ENCODE measurements at places on chromosomes 16 and 17.

DNA sequence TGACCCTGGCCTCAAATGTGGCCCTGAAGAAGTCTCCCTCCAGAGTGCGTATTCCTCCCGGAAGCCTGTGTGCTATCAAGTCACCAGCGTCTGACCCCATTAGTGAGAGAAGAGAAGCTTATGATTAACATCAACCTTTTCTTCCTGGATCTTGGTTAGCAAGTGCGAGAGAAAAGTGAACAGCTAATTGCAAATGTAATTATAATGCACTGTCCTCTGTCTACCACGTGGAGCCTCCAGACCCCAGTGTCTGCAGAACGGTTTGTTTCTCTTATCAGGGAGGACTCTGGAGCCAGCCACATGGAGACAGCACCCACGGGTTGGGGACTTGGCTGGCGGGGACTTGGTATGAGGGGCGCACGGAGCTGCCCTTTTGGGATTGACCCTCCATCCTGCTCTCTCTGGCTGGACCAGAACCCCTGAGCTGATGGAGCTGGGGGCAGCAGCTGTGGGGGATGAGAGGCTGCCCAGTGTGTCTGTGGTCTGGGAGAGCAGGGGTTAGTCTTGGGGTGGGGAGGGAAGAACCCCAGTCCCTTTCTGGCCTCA, 5.7 kb upstream of the TAC4 start:
- DNase-seq = no peak

DNA sequence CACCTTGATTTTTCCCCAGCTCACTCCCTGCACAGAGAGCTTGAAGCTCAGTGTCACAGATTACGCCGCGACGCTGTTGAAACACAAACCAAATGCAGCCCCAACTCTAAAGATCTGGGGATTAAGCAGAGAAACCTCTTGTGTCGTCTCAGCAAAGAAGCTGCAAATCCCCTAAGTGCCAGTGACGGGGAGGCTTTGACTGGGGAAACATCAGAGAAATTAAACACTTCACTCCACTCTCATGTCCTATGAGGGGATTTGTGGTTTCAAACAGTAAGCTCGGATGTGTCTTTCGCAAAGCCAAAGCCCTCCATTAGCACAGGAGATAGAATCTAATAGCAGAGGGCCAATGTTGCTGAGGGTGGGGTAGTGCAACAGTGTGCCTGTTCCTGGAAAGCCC, 233.7 kb downstream of the HS3ST4 start:
- DNase-seq = no peak

GRCh38 chr17:7313890-7314718, 1.1 kb downstream of the GPS2 start:
- DNase-seq = no peak

DNA sequence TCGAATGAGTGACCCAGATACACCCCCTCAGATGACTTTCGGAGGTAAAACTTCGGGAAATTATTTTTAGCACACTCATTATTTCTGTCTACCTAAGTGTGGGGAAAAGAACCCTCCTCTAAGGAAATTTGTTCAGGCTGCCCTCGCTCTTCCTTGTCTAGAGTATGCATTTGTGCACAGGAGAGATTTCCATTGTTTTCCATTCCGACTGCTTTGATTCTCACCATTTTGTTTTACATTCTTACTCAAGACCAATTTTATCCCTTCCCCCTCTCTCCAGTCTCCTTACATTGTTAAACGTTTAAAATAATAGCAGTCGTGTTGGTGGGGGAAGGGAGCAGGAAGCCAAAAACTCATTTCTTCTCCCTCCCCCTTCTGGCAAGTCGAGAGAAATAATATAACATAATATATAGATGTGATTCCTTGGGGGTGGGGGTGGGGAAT, 1.5 kb upstream of the CHD3 start:
- no peak for DNase-seq

GRCh38 chr17:40647624-40648383, at the start of gene SMARCE1:
Gene SMARCE1, minus strand, starts transcription at chr17:40647818. Its CDS starts 2,016 bp downstream, at chr17:40645802.
- peak; percentile 89 for DNase-seq

DNA sequence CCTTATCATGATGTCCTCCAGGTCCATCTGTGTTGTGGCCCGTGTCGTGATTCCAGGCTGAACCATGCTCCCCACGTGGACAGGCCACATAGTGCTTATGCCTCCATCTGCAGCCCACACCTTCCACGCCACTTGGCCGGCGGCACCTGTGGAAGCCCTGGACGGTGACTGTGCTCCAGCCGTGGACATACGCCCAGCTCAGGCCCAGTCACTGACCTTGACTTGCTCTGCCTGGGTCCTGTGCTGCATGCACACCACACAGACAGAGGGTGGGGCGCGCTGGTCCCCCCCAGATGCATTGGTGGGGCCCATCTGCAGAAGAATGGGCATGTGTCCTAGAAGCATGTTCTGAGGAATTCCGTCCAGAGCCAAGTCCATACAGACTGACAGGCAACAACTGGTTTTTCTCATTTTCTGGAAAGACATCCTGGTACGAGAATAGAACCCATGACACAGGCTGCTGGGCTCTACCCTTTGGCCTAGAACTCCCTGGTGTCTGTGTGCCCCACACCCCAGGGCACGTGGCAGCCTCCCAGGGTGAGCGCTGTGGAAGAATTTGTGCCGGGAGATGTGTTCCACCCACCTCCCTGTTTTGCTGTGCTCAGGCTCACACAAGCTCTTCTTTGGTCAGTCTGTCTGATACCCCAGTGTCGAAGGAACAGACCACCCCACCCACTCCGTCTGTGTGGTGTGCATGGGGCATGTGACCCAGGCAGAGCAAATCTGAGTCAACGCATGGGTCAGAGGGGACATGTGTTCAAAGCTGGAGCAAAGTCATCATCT, 39.5 kb downstream of the GPT2 start:
- DNase-seq = no peak

DNA sequence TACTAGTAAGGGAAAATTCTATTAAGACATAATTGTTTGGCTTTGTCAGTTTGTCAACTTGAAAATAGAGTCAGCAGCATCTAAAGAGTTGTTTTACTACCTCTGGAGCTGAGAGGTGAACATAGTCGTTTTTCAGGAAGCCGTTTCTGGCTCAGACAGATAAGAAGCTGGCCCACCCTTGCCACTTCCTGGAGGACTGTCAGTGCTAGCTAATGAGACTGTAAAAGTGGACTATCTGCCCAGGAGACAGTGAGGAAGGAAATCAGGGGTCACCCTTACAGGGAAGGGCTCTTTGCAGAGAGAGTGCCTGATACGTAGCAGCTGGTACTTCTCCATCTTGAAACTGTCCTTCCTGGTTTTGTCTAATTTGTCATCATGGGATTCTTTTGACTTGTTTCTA, 328.7 kb downstream of the WWOX start:
- DNase-seq = peak; percentile 3

- DNase-seq = no peak
These were observed 35.2 kb downstream of the KIAA0513 start for GRCh38 chr16:85062845-85063244.

GRCh38 chr16:12917653-12918052, 16.3 kb downstream of the SHISA9 start:
- no peak for DNase-seq

GRCh38 chr16:3716831-3717234, 491 bp downstream of the TRAP1 start:
- DNase-seq = no peak

DNA sequence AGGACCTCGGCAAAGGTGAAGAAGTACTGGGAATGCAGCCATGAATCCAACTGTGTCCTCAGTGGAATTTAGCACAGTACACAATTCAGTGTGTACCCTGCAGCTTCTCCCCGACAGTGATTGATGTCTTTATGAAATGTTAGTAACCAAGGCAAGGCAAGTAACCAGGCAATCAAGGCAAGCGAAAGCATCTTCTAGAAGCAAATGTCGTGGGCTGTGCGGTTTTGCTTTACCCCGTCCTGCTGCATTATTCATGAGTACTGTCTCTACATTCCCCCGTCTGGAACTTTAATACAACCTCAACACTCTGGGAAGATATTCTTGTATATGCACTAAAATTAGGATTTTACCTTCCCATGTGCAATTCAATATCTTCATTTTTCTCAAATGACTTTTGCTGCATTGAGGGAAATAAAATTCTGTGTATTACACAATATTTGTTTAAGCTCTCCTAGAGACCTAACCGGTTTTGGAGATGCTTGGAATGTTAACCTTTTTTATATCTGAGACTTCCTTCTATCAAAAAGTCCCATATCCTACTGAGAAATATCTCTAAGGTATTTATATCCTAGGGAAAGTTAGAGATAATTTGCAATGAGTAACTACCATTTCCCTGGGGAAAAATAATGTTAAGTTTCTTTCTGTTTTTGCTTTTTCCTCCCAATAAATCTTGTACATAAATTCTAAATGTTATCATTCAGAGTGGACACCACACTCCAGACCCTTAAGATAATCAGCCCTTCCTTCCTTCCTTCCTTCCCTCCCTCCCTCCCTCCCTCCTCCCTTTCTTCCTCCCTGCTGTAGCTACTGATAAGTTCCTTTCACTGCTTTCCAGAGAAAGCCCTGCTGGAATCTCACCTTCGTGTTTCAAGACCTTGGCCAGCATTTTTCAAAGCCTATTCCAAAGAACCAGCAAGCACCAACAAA, 51.9 kb upstream of the ADORA2B start:
- no peak for DNase-seq

DNA sequence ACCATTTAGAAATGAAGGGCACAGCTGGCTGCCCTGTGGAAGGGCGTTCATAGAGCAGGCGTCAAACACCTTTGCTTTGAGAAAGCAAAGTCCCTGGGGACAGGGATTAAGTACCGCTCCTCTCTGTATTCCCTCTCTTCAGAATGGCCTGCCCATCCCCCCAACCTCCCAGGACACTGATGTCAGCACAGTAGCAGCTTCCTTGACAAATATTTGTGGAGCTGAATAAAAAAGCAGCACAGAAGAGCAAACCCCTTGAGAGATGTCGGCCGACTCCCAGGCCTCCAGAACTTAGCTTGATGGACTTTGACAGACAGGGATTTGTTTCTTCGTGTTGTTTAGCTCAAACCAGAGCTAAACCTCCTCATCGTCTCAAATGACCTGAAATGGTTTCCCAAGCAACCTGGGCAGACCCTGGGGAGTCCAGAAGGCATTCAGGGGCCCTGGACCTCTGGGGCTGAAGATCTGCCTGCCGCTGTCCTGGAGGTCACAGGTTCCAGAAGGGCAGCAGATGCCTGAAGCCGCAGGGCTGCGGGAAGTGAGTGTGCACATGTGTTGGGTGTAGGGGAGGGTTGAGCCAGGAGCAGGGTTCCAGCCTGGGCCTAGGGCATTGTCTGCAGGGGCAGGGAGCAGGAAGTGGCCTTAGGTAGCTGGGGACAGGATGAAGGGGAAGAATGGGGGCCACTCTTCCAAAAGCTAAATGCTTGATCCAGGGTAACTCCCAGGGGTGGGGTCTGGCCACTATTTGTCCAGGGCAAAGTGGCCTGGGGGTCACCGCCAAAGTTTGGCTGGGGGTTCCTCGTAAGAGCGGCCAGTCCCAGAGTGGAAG, 42.3 kb upstream of the NKD1 start:
- no peak for DNase-seq

DNA sequence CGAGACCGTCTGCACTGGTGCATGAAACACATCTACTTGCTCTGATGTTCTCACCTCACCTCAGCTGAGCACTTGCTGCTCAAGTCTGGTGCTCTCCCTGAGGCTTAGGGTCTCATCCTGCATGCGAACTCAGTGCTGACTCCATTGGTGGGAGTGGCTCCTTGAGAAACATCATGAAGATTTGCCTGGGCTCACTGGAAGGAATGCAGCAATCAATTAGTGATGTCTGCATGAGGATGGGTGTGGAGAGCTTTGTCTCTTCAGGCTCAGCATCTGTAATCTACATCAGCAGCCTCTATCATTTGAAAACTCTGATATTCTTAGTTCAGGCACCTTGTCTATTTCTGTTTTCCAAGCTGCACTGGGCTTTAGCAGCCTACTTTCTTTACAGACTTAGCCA, 204.4 kb downstream of the IRF8 start:
- no peak for DNase-seq

DNA sequence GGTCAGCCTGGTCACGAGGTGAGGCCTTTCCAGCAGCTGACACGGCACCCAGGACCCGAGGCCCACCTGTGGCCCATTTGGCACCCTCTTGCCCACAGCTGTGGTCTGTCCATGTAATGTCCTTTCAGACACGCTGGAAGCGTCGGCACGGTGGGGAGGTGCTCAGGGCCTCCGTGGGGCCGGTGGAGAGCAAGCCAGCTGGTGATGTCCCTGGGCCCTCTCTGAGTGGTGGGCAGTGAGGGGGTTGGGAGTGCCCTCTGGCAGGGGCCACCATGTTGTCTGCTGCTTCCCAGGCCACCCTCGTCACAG, 97.3 kb upstream of the ZNF469 start:
- no peak for DNase-seq

GRCh38 chr16:53085369-53085843, 30.6 kb downstream of the CHD9 start:
- no peak for DNase-seq

- no peak for DNase-seq
These were observed 16.9 kb downstream of the SYT17 start for GRCh38 chr16:19184823-19185509.

DNA sequence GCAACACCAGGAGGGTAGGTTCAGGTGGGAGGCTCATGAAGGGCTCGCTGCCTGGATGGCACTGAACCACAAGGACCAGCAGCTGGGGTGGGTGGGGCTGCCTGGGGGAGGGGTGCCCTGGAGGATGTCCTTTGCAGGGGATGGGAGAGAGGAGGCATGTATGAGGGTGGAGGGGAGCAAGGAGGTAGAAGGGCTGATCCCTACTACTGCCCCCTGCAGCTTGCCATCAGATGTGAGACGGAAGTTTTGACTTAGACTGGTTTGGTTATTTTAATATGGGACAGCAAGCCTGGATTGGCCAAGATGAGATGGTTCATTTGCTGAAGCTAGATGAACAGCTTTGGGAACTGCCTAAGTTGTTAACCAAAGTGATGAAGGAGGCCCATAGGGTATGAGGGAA, 115.9 kb downstream of the SEC14L1 start:
- no peak for DNase-seq

DNA sequence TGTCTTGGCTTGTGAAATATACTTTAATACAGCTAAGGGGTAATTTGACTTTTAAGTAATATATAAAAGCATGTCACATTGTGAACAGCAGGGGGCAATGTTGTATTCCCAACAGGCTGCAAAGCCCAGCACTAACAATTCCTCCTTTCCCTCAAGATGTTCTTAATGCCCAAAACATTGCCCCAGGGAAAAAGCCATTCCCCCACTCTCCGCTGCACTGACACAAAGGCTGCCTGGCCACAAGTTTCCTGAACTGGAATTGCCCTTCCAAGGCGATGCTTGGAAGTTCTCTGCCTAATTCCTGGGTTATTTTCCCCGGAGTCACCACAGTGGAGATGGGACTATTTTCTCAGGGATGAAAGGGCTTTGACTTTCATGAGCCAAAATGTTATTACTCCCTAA, 27.2 kb downstream of the CLEC16A start:
- peak; percentile 55 for DNase-seq

Measured in immature natural killer cell (primary cell).